Fibroblast of upper back skin (primary cell): ENCODE measurements at places on chromosomes 2 and 18.

- DNase-seq, result no peak
Observed at GRCh38 chr2:95359501-95359930, 43.0 kb upstream of the FAHD2A start.

DNA sequence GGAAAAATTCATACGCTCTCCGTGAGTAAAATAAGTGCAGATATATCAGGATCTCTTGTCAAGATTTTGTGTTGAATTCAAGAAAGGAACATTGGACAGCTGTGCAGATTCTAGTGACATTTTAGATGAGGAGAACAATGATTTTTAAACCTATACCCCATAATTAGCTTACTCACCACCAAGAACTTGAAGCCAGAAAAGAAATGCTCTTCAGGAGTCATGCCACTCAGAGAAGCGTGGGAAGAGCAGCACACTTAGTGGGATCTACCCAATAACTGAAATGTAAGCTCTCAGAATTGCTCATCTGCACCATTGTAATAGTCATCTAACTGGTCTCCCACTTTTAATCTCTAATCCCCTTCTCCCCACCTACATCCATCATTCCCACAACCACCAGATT, 9.2 kb upstream of the ERMN start:
- DNase-seq, result no peak

DNA sequence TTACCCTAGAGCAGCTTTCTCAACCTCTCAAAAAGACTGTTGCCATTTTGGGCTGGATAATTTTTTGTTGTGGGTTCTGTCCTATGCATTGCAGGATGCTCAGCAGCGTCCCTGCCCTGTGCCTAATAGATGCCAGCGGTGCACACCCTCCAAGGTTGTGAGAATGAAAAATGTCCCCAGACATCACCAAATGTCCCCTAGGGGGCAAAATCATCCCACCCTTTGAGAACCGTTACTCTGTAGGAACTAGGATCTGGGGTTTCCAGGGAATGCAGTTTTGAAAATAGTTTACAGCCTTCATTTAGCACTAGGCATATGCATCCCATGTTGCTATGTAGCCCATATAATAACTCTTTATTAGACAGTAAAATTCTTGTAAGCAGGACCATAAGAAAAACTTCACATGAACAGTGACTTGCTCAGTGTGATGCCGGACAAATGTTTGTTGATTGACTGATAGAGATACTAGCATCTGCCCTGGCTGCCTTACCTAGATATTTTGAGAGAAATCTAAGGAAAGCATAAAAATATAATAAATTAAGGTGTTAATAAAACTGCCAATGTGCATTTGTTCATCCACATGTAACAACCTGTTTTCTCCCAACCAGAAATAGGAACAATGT, 79.2 kb upstream of the EPC2 start:
- no peak for DNase-seq

- DNase-seq, result no peak
Observed at GRCh38 chr2:135798275-135798705, 38.7 kb downstream of the LCT start.

- no peak for DNase-seq
Observed at GRCh38 chr2:239370403-239370802, 30.4 kb downstream of the HDAC4 start.

DNA sequence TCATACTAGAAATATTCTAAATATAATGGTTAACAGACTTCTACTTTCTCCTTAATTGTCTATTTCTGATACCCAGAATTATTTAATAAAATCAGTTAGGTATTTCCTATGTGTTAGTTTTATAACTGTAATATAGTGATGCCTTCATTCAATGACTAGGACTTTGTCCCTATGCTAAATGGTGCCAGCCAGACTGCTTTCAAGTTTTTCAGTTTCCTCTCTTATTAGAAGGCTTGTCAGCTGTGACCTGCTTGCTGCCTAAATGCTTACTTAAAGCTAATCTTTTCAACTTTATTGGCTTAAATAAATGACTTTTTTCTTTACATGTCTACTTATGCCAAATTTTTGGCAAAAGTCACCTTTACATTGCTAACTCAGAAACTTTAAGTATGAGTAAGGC, 30.7 kb downstream of the BAZ2B start:
- no peak for DNase-seq

- DNase-seq, result no peak
Observed at GRCh38 chr18:23503963-23504344, 643 bp downstream of the RMC1 start.

GRCh38 chr2:80858965-80859364, 554.4 kb upstream of the LRRTM1 start:
- DNase-seq, result no peak

- no peak for DNase-seq
Observed at GRCh38 chr2:222739939-222740338, 68.5 kb downstream of the MOGAT1 start.

- no peak for DNase-seq
Observed at GRCh38 chr2:25816249-25816648, 62.0 kb downstream of the ASXL2 start.

DNA sequence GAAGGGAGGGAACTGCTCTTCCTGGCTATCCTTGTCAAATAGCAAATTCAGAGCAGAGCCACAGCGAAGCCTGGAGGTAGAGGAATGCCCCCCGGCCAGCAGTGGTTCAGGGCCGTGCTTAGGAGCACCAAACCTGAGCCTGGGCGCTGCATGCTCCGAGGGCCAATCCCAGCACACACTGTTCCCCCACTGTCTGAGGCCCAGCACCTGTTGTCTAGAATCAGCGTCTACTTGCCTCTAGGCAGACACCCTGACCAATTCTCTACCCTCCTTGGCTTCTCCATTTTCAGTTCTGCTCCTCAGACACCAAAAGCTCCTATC, 177.6 kb upstream of the PKDCC start:
- no peak for DNase-seq

DNA sequence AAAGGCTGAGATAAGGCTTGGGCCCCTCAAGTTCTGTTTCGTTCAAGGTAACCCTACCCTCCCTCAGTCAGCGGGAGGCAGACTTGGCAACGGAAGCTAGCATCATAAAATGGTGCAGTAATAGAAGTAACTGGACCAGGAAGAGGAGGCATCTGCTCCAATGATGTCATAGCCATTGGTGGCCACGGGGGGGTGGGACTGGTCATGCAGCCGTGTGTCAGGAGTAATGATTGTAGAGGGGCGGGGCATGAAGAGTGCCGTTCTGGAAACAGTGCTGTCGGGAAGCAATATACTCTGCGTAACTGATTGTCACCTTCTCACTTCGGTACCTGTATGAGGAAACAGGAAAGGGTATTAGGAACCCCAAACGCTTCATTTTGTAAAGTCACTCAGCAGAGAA, 6.9 kb upstream of the POLR2D start:
- no peak for DNase-seq

DNA sequence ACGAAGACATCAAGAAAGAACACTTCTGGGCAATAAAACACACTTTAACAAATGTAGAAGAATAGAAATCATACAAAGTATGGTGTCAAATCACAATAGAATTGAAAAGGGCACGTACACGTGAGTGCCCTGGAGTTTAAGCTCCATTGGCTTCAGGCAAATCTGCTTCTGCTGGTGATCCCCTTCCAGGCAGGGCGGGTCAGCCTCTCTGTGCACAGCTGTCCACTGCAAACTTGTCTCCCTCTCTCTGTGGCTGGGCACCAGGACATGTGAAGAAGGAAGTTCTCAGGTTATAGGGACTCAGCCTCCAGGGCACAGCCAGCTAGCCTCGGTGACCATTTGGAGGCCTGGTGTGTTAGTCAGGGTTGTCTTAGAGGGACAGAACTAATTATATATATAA, 66.0 kb downstream of the ST3GAL5 start:
- DNase-seq, result no peak

DNA sequence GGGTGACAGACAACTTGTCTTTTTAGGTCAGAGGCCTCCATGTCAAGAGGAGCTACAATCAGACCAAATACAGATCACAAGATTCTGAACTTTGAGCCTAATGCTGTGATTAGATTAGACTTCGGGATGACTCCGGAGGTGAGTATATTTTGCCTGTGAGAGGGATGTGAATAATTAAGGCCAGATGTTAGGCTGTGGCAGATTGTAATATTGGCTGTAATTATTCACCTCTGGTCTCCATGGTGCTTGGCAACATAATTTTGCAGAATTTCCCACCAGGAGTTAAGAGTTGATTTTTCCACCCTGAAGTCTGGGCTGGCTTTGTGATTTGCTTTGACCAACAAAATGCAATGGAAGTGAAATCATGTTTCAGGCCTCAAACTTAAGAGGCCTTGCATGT, 108.2 kb upstream of the CWC22 start:
- no peak for DNase-seq

DNA sequence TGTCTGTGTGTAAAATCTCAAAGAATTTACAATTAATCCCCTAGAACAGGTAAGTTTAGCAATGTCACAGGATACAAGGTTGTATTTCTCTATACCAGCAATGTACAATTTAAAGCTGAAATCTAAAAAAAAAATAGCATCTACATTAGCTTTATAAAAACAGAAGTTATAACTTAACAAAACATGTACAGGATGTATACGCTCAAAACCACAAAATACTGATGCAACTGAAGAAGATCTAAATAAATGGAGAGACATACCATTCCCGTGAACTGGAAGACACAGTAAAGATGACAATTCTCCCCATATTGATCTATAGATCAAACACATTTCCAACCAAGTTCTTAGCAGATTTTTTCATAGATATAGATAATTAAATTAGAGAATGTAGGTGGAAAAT, 17.5 kb upstream of the RANBP2 start:
- no peak for DNase-seq

DNA sequence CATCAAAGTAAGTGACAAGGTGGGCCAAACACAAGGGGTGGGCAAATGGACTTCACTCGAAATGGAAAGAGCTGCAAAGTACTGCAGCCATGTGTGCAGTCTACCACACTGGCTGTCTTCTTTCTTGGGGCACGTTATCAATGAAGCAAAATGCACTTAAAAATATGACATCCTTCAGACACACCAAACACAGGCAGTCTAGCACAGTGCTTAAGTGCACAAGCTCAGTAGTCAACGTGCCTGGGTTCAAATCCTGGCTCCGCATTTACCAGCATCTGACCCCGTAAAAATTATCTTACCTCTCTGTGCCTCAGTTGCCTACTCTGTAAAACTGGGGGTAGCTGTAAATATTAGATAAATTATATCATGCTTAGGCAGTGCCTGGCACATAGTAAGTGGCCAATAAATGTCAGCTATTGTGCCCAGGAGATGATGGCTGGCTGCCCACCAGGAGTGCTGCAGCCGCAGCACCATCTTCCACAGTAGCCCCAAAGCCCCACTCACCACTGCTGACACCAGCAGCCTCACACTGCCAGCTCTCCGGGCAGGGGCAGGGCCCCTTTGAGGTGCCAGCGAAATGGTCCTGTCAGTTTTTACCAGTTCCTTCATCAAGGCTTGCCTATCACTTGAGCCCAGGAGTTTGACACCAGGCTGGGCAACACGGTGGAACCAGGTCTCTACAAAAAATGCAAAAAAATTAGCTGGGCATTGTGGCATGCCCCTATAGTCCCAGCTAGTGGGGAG, 121.8 kb upstream of the SLC1A4 start:
- no peak for DNase-seq

- peak; percentile 41 for DNase-seq
Observed at GRCh38 chr18:60445341-60445740, 72.8 kb upstream of the MC4R start.

GRCh38 chr2:42510608-42511243, 16.9 kb upstream of the KCNG3 start:
- no peak for DNase-seq

- peak; percentile 85 for DNase-seq
Observed at GRCh38 chr2:37771600-37772088, 100.2 kb upstream of the CDC42EP3 start.

DNA sequence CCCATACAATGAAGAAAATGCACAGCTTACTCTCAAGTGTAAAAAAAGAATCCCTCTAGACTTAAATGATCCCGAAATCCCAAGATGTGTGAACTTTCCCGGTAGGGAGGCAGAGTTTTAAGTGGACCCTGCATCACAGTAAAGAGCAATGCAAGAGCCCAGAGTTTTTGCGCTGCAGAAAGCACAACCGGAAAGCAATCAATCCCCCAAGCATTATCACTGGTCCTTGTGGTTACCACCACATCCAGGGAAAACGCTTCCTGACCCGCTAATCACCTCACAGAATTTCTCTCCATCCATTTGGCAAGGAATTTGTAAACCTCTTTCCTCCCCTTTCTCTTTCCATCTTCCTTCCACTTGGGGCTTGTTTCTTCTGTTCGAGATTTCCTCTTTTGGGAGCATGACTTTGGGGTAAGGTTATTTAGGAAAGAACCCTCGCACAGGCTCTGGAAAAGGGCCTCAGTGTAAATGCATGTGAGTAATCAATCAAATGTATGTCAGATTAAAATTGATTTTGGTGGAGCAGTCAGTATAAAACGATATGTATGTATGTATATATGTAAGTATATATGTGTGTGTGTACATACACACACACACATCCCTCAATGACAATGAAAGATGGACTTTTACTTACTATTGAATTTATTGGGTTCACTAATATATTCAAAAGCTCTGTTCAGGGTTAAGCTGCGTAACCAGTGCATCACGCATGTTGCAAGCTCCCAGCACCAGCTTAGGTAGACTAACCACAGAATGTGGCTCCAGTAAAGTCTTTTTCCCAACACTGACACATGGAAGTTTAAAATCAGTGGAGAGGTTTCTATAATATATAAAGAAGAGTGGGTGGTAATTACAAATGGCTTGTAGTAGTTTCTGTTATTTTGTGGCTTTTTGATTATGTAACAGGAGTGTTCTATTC, 1.6 kb downstream of the PLCL1 start:
- peak; percentile 28 for DNase-seq

GRCh38 chr2:119721043-119721442, 38.7 kb upstream of the PTPN4 start:
- no peak for DNase-seq

- DNase-seq, result no peak
Observed at GRCh38 chr18:9153256-9153655, 16.7 kb downstream of the ANKRD12 start.

DNA sequence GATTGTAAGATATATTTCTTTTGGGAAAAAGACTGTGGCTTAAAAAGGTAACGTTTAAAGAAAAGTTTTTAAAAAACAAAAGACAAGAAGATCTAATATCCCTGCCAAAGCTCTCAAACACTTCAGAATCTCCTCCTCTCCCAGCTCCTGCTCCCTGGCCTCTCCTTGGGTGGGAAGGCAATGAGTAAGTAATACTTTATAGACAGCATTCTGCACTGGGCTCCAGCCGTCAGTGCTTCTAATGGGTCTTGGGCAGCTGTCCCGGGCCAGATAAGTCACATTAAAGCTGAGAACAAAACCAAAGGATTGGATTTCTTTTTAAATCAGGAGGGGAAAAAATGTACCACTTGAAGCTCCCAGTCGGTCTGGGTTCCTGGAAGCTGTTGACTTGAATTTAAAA, 133.7 kb downstream of the ALPK2 start:
- peak; percentile 53 for DNase-seq

- DNase-seq, result peak; percentile 97
Observed at GRCh38 chr18:48623468-48624235, 84.8 kb downstream of the CTIF start.

GRCh38 chr2:159573294-159573693, 43.1 kb downstream of the BAZ2B start:
- DNase-seq, result no peak
